ENCODE measurements at places on chromosomes 7 and 10.

GRCh38 chr7:135924302-135924701 is 52.9 kb downstream of the MTPN start:
- DNase-seq, result no peak

DNA sequence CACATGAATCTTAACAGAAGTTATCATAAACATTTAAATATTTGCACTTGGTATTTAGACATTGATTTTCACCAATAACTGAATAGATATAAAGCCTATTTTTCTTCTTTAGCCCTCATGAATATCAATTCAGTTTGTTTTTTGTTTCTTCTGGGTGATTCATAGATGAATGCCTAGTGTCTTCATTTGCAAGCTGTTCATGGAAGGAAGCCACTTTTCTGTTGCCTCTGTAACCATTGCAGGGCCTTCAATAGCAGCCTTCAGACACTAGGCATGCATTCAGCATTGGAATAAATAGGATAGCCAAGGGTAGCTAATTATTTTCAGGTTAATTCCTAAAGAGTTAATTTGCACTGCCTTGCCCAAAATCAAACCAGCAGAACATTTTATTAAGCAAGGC is 375.3 kb downstream of the DPP6 start:
- DNase-seq, result no peak

DNA sequence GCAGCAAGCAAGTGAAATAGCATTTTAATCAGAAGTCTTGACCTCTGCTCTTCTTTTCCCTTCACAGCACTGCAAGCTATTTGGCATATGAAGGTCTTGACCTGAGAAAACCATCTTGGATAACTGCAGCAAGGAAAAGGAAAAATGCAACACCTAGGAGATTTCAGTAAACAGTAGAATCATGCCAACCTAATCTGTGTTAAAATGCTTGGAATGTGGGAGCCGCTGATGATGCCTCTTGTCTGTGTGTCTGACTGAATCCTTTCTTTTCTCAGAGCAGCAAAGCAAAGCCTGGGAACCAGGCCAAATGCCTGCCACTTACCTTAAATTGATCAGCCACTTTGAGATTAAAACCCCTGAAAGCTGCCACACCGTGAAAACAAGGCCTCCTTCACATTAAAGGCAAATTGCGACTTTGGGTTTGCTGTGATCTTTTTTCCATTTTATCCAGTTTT is 80.4 kb upstream of the CDK6 start:
- DNase-seq, result peak; percentile 83

DNA sequence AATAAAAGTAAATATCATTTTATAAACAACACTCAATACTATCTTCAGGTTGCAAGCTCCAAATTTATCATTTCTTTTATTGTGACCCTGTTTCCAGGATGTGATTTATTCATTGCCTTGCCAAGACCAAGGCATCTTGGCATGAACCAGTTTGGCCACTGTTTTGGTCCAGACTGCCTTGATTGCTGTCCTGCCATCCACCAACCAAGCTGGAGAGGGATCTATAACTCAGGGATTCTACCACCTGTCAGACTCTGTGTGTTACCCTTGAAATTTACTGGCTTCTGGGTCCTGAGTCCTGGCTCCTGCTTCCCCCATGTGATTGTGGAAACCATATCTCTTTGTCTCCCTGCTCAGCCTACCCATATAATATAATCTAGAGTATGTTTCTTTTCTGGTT is 343.0 kb downstream of the GPAM start:
- DNase-seq, result no peak

DNA sequence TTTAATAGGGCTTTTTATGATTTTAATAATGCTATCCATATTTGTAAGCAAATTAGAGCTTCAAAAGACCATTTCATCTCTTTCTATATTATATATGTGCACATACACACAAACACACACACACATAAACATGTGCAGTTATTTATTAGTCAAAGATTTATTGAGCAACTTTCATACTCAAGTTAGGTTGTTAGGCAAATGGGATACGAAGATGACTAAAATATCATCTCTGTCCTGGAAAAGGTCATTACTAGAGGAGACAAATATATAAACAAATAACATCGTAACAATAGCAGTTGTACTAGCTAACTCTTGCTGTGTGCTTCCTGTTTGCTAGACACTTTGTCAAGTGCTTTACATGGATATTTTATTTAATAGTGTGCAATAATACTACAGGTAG is 307.9 kb downstream of the SNX13 start:
- no peak for DNase-seq

DNA sequence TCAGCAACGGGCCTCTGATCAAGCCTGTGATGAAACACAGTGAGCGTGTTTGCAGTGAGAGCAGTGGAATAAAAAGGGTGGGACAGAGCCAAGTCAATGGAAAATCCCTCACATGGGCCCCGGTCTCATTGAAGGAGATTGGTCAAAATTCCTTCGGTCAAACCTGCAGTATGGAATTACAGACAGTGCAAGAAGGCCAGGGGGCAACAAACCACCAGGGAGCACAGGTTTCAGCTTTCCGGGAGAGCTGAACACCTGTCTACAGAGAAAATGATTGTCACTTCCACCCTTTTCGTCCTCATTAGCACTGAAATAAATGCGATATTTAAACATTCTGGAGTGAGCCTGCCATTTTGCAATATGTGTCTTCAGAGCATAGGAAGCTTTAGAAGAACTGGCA is 92.9 kb downstream of the GPR26 start:
- DNase-seq, result no peak

DNA sequence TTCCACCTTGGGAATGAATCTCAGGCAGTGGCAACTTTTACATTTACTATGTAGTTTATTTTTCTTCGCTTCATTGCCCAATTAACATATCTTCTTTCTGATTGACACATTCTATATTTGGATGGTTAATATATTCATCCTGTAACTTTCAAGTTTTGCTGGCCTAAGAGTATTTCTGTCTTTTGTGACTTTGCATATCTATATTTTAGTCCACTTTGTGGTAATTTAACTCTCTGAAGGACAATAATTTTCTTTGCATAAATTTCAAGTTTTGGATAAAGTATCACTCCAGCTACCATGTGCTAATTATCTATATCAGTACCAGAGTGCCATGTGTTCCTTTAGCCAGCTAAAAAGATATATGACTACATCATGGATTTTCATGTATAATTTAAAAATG is 151.5 kb upstream of the KAT6B start:
- no peak for DNase-seq

DNA sequence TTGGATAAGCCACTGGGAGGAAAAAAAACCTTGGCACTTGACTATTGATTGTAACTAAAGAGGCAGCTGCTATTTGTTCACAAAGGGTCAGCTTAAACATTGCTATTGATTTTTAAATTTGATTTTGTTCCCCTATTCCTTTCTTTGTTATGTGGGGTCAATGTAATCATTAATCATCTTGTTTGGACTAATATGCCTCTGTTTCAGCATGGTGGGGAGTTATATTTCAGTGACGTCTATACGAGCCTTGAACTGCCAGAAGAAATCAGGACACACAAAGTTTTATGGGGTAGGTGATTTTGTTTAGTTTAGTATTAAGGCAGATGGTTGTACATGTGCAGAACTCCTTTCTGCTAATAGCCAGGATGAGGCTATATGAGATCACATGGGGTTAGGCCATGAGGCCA is 7.5 kb downstream of the AS3MT start:
- no peak for DNase-seq

- peak; percentile 83 for DNase-seq
These were observed 208.9 kb upstream of the INHBA start for GRCh38 chr7:41911792-41912191.

DNA sequence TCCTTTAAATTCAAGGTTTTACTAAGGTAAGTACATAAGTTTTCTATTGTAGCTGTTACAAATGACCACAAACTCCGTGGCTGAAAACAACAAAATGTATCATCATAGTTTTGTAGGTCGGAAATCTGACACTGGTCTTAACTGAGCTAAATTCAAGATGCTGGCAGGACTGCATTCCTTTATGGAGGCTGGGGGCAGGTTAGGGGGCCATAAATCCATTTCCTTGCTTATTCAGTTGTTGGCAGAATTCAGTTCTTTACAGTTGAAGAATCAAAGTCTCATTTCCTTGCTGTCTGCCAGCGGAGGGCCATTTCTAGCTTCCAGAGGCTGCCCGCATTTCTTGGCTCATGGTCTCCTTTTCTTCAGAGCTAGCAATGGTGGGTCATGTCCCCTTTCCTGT is 11.2 kb upstream of the PRR15 start:
- DNase-seq, result no peak

DNA sequence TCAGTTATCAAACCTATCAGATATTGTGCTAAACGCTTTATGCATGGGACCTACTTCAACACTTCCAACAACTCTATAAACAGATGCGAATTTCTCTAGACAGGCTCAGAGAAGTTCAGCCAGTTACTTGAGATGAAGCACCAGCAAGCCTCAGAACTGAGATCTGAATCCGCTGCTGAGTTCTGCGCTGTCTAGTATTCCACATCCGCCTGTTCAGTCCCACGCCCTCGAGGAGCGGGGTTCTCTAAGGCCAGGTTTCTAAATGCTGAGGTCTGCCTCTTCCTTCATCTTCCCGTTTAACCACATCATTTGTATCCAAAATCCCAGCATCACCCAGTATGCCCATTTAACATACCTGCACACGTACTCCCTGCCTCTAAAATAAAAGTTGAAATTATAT is 297.8 kb upstream of the ZNF32 start:
- DNase-seq, result no peak

GRCh38 chr10:48604039-48604990 is 558 bp downstream of the ARHGAP22 start:
- DNase-seq, result no peak

- DNase-seq, result peak; percentile 53
These were observed 11.6 kb upstream of the FFAR4 start for GRCh38 chr10:93554760-93555432.

DNA sequence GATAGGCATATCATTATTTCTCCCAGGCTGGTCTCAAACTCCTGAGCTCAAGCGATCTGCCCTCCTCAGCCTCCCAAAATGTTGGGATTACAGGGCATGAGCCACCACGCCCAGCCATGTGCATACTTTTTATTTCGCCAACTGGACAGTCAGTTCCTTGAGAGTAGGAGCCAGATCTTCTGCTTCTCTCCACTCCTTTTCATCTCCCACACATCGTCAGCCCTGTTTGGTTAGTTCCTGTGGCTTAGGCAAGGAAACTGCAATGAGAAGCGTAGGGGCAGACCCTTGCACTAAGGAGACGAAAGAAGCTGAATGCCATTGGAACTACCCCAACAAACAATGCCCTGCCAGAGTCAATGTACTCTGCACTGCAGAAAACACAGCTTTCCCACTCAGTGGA is 178.2 kb downstream of the TRIL start:
- DNase-seq, result no peak

DNA sequence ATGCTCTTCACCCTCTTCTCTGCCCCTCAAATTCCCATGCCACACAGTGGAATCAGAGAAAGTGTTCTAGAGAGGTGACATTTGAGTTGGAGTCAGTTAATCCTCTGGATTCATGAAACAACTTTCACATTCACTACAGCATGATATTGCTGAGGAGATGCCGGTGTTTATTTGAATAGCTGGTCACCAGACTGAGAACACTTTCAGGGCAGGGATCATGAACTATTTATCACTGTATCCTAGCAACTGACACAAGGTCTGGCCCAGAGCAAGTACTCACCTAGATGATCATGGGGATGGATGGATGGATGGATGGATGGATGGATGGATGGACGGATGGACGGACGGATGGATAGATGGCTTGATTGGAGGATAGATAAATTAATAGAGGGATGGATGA is 116.7 kb upstream of the ZMIZ1 start:
- no peak for DNase-seq

- DNase-seq, result no peak
These were observed 203.0 kb upstream of the MDFIC start for GRCh38 chr7:114718861-114719260.

GRCh38 chr7:65448816-65449504 is 75.3 kb downstream of the ZNF92 start:
- DNase-seq, result peak; percentile 98

DNA sequence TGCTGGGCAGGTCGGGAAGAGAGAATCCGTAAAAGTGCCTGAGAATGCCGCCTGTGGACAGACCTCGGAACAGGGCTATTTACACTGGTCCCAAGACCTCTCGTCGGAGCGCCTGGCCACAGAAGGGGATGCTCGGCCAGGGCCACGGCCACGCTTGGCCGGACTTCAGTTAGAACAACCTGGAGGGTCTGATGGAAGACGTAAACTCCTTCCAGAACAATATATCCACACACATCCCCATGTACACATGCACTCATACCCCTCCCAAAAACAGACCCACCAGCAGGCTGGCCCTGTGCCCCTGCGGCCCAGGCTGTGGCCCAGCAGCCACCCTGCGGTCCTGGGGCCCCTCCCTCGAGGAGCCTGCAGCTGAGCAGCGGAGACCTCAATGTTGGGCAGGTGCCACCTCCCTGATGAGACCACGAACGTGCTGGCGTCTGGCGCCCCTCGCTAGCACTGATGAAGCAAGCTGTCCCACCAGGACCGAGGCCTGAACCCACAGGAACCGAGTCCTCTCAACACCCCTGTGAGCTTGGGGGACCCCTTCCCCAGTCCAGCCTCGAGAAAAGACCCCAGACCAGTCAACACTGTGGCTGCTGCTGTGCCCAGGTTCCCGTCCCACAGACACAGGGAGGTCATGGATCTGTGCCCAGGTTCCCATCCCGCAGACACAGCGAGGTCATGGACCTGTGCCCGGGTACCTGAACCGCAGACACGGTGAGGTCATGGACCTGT is 8.9 kb downstream of the CFAP46 start:
- no peak for DNase-seq

DNA sequence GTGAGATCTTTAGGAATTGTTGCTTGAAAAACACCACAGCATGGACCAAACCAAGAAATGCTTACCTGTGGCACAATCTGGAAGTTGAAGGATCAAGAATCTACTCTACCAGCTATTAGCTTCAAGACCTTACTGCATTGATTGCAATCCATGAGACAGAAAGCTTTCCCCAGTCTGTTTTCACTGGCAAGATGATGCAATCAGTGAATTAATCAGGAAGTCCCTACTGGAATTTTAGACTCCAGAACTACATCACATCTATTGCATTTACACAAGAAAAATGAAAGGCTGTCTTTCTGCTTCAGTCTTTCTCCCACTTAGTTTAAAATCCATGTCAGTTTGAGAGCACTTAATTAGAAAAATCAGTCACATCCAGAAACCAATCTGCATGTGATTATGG is 191.7 kb downstream of the TFEC start:
- peak; percentile 37 for DNase-seq

DNA sequence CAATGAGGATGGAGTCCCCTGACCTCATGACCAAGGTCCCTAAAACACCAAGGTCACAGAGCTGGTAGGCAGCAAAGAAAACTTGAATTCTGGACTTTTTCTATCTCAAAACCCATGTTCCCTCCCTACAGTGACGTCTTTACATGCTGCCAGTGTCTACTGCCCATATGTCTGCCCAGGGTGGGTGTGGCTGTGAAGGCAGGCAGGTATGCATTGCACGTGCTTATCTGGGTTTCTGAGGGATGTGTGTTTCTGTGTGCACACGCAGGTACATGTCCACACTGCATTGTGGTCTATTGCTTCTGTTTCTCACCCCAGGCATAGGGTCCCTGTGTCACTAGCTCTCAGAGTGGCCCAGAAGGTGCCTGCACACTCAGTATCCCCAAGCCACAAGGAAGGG is 13.5 kb downstream of the ATP6V1F start:
- DNase-seq, result peak; percentile 43

- DNase-seq, result no peak
These were observed 5.0 kb downstream of the PRKG1 start for GRCh38 chr10:51079331-51079730.

- DNase-seq, result peak; percentile 8
These were observed 259.8 kb upstream of the SEMA3A start for GRCh38 chr7:84454174-84454959.

- no peak for DNase-seq
These were observed 80.1 kb upstream of the LRRC17 start for GRCh38 chr7:102832674-102833073.

GRCh38 chr10:103493916-103494877 is 692 bp downstream of the NEURL1 start:
- no peak for DNase-seq

Measured in bronchial epithelial cell (primary cell).